Tracheal epithelial cell (primary cell): ENCODE measurements at places on chromosomes 1 and 21. TPM values are rescaled to one million over a fixed set of nuclear protein-coding genes. Genes with fewer than 3 reads are reported as not detected.

Gene LCE3E
- 0.48 TPM in 1 of 2 replicates, not detected in the other for total RNA-seq

Gene ZZZ3
- total RNA-seq: 50.8 and 89.1 TPM in 2 replicates

Gene NECTIN4
- total RNA-seq: 52.6 and 97.8 TPM in 2 replicates

Gene KIF2C
- total RNA-seq: 1.1 and 3.6 TPM in 2 replicates

Gene ADAMTS5
- under 0.01 and 1.4 TPM in 2 replicates for total RNA-seq

Gene ELOA
- 11.3 and 17.9 TPM in 2 replicates for total RNA-seq

Gene KIF14
- total RNA-seq: 1.3 and 1.4 TPM in 2 replicates

Gene TMEM79
- 6.3 and 6.8 TPM in 2 replicates for total RNA-seq

Gene AJAP1
- total RNA-seq: 0.64 and 2.4 TPM in 2 replicates

Gene FCRL1
- not detected in 2 replicates for total RNA-seq

Gene FCRLA
- total RNA-seq: 0.72 TPM in 1 of 2 replicates, not detected in the other

Gene EFHD2
- 48.8 and 82.7 TPM in 2 replicates for total RNA-seq

Gene BSND
- not detected in 2 replicates for total RNA-seq

Gene HTR6
- not detected in 2 replicates for total RNA-seq

Gene DIO1
- not detected in 2 replicates for total RNA-seq

Gene ZNF326
- 2.4 and 2.8 TPM in 2 replicates for total RNA-seq

Gene APOBEC4
- not detected in 2 replicates for total RNA-seq

Gene S100A14
- 685 and 1,926 TPM in 2 replicates for total RNA-seq

Gene CCDC30
- total RNA-seq: 0.48 and 2.6 TPM in 2 replicates

Gene OLFML3
- total RNA-seq: 0.24 TPM in 1 of 2 replicates, not detected in the other

Gene GPR3
- 0.24 TPM in 1 of 2 replicates, not detected in the other for total RNA-seq

Gene REN
- total RNA-seq: not detected in 2 replicates

Gene CAMTA1
- 61.2 and 68.0 TPM in 2 replicates for total RNA-seq

Gene TRNP1
- total RNA-seq: 26.0 and 42.2 TPM in 2 replicates

Gene ZNF496
- total RNA-seq: 15.9 and 22.8 TPM in 2 replicates

Gene LCE1D
- not detected in 2 replicates for total RNA-seq

Gene ANKRD65
- 11.6 and 15.1 TPM in 2 replicates for total RNA-seq
